ENCODE measurements at places on chromosomes 11 and 22.
A peak's percentile ranks its signal among the peaks of the same experiment; 100 is the strongest.

- DNase-seq, result no peak
Measured at GRCh38 chr22:17523925-17524324, 39.4 kb upstream of the SLC25A18 start.

- DNase-seq, result no peak
Measured at GRCh38 chr11:70463478-70464255, 65.3 kb downstream of the CTTN start.

DNA sequence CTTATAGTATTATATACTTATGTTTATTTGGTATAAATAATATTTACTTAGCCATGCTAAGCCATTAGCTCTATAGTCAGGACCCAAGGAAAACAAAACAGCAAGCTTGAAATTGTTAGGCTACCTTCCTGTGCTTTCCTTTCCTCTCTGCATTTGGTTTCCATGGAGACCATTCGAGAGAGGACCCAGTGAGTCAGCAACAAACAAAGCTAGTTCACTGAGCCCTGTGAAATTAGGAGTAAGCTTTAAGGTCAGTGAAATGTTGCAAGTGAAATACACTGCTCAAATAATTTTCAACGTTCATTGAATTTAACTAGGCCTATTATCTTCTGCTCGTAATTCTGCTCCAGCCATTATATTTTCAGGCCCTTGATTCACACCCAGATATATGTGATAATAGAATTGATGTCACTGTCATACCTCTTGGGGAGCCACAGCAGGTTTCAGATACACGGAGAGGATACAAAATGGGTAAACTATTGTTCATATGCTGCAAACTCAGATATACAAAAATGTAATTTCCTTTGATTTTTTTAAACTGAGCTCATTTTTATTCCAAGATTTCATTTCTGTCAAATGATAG is 9.1 kb upstream of the OR10D3 start:
- DNase-seq, result peak; percentile 82

GRCh38 chr22:36470994-36471331 is 10.5 kb downstream of the TXN2 start:
- no peak for DNase-seq

GRCh38 chr11:27717801-27718229 is 17.6 kb upstream of the BDNF start:
- peak; percentile 32 for DNase-seq

DNA sequence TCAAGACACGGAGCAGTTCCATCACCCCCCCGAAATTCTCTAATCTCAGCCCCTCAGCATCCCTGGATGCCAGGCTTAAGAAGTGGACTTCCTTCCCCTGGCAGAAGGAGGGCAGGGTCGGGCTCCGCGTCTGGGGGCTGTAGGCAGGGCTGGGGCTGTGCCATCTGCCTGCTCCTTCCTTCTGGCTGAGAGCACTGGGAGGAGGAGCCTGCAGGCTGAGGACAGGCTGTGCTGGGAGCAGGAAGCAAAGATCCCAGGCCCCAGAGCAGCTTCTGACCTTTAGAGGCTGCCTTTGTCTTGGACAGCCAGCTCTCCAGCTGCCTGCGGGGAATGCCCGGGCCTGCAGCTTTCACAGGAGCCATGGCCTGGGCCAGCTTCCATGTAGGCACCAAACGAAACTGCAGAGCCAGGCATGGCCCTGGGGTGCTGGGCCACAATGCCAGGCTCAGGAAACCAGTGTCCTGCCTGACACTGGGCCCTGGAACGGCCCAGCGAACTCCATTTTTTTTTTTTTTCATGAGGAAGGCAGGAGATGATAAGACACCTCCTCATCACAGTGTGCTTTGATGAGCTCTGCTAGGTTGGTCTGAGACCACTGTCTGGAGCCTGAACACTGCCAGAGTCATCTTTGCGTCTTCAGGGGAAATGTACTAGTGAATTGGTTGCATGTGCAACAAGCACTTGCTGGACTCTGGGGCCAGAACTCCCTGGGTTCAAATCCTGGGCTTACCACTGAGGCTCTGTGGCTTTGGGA is 67.9 kb downstream of the MCM5 start:
- no peak for DNase-seq

GRCh38 chr11:112778877-112779266 is 182.3 kb upstream of the NCAM1 start:
- no peak for DNase-seq

DNA sequence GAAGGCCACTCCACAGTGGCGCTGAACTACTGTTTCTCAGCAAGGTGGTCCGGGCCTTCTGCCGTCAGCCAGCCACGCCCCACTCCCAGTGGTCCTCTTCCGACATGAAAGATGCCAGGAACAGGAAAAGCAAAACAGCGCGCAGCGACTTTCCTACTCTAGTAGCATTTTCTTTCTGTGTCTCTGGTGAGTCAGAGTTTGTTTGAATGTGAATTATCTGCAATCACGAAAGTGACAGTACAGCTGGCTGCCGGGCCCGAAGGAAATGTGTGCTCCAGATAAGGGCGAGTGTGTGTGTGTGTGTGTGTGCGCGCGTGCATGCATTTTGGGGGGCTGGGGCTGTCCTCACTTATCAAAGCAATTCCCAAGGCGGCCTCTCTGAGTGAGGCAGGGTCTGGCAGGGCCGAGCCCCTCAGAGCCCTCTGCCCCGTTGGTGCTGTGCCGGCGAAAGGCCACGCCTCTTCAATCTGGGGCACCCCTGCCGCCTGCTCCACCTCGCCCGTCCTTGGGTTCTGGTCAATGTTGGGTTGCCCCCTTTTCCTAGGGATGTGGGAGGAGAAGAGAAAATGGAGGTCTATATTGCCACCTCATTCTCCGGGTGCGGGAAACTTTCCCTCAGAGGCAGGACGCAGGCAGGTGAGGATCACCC is 288.5 kb downstream of the KIRREL3 start:
- no peak for DNase-seq

DNA sequence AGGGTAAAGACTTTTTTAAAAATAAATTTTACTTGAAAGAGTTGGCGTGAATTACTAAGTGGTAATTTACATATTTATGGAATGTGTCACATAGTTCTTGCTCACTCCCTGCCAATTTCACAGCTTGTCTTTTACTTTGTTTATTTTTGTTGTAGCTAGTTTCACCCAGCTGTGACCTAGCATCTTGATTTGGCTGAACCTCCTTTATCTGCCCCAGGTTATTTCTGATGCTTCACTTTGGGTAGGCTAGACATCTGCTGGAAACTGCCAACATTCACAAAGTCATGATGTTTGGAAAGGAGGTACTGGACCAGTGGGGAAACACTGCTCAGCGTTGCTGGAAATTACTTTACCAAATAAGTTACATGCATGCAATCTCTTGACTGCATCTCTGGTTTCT is 1676.0 kb upstream of the RAG2 start:
- no peak for DNase-seq

DNA sequence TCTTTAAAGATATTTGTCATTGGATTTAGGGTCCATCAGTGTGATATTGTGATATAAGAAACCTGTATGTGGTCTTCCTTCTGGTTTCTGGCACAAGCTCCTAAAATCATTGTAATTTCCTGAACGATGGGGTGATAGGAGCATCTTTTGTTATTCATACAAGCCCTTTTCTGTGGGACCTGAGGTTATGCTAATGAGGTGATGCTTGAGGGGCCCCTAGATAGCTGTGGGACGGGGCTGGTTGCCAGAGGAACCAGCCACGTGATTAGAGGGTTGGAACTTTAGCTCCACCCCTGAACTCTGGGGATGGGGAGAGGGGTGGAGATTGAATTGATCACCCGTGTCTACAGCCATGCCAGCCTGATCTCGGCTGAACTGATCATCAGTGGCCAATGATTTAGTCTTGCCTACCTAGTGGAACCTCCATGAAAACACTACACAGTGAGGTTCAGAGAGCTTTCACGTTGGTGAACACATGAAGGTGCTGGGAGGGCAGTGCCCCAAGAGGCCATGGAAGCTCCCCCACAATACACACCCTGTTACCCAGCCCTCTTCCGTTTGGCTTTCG is 62.8 kb downstream of the BCR start:
- no peak for DNase-seq

GRCh38 chr11:126660321-126660720 is 304.8 kb downstream of the ST3GAL4 start:
- DNase-seq, result peak; percentile 40

DNA sequence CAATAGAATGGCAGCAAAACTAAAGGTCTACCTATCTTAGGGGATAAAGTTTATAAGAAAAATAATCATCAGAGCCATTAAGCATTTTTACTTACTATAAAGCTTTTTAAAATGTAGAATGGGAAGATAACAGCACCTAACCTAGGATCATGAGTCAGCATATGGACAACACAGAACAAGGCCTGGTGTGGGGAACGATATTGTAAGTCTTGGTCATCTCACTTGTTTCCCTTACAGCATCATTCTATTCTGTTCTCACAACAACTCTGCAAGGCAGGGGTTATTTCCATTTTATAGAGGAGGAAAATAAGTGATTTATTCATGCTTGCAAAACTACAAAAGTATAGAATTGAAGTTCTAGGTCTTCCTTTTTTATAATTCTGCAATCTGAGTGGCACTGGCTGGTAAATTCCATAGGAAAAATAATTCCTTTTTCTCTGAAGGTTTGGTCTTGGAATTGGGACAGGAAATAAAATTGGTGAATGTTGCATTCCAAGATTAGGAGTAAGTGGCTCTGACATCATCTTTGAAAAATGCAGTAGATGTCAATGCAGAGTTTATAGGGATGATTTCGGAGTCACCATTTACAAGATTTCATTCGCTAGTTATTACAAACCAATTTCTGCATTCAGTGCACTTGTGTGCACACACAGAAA is 423.0 kb downstream of the DYNC2H1 start:
- DNase-seq, result no peak

- no peak for DNase-seq
Measured at GRCh38 chr11:19196432-19196831, 5.4 kb downstream of the CSRP3 start.

GRCh38 chr11:79208126-79208525 is 232.7 kb downstream of the TENM4 start:
- no peak for DNase-seq

DNA sequence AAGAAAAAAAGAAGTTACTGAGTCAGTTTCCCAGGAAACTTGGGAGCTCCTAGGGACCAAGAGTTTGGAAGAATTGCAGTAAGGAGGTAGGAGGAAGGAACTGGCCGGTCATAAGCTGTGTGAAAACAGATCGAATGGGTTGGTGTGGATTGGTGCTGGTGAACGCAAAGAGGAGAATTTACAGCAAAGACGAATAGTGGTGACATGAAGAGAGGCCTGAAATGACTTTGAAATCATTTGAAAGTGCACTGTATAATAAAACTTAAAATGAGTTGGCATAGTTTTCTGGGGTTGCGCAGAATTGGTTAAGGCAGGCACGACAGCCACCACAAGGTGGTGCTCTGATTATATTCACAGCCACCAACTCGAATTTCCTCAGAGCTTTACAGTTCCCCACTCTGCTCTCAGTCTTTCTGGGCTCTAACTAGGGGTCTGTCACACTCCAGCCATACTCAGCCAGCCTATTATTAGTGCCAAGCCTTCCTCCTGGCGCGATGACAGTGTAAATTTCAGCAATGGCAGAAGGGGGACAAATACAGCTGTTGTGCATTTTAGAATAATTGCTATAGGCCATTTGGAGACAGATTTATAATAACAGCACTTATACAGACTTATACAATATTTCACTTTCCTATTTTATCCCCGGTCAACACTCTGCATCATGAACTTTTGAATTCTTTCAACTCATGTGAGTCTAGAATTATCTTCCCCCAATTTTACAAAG is 8.3 kb upstream of the HTR3B start:
- peak; percentile 35 for DNase-seq

DNA sequence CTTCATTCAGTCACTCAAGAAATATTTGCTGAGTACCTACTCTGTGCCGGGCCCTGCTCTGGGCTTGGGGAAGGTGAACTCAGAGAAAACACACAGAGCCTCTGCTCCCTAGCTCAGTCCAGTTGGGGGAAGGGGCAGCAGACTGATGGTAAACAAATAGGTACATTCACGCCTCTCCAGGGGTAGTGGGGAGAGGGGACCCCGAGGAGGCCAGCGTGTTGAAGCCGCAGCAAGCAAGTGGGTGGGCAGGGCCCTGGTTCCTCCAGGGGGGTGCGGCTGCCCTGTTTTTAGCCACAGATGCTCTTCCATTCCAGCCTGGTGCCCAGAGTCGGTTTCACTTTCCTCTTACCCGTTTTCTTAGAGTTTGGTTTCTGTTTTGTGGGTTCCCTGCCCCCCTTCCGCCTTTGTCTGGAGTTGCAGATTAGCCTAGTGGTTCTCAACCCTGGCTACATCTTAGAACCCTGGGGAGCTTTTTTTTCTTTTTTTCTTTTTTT is 8.7 kb downstream of the DRAP1 start:
- DNase-seq, result no peak

DNA sequence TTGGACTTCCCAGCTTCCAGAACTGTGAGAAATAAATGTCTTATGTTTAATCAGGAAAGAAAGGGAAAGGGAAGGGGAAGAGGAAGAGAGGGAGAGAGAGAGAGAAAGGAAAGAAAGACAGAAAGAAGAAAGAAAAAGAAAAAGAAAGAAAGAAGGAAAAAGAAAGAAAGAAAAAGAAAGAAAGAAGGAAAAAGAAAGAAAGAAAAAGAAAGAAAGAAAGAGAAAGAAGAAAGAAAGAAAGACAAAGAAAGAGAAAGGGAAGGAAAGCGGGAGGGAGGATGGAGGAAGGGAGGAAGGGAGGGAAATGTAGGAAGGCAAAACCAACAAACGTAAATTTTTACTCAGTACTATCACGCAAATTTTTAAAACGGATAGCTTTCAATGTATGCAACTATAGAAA is 2281.8 kb downstream of the LRRC4C start:
- DNase-seq, result no peak

- no peak for DNase-seq
Measured at GRCh38 chr11:120561286-120561685, 49.7 kb downstream of the GRIK4 start.

- DNase-seq, result peak; percentile 92
Measured at GRCh38 chr22:31618057-31618456, 44.0 kb downstream of the PISD start.

- DNase-seq, result no peak
Measured at GRCh38 chr11:1410366-1411291, 20.9 kb downstream of the BRSK2 start.

DNA sequence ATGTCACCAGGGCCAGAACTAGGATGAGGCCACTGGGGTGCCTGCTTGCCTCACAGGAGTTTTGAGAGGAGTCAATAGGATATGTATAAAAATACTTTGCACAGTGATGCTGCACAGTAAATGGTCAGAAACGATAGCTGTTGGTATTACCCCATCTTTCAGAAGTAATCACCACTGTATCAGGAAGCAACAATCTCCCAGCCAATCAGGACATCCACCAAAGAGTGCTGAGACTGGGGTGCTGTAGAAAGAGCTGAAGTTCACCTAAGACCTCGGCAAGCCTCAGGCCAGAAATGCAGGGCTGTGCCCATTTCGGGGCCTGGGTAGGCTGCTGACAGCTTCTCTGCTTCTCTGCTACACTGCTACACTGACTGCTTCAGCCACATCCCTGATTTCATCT is 17.4 kb downstream of the LMO2 start:
- no peak for DNase-seq

- no peak for DNase-seq
Measured at GRCh38 chr11:94494126-94494680, 419 bp downstream of the ANKRD49 start.

DNA sequence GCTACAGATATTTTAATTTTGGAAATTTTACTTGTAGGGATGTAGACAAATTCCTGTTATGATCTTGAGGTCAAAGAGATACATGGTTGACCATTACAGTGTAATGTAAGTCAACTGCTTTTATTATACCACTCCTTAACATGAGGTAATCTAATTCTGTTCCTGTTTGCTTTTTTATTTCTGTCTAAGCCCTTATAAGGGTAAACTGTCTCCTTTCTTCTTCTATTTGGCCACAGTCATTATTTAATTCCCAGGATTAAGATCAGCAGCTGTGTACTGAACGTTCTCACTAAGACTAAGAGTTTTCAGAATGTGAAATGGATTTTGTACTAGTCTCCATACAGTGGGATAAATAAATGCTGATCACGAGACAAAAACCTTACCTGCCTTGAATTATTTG is 32.8 kb downstream of the C2CD3 start:
- DNase-seq, result no peak

Data from NCI-H345 (cell line).